Epithelial cell of prostate (primary cell): ENCODE measurements at places on chromosomes 6 and 20.

DNA sequence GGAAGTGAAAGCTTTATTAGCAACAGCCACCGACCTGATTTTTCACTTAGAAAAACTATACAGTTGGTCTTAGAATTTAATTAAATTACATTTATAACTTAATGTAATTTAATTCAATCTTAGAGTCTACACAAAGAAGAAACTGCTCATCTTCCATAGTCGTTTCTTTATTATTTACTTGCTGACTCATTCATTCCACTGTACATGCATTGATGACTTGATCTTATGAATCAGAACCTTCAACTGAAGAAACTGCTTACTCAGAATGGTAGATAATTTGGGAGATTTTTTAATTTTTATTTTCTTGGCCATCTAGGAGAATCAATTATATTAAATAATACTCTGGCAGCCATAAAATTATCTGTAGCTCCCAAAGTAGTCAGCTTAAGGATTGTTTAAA is 1021.6 kb upstream of the FLRT3 start:
- no peak for DNase-seq

DNA sequence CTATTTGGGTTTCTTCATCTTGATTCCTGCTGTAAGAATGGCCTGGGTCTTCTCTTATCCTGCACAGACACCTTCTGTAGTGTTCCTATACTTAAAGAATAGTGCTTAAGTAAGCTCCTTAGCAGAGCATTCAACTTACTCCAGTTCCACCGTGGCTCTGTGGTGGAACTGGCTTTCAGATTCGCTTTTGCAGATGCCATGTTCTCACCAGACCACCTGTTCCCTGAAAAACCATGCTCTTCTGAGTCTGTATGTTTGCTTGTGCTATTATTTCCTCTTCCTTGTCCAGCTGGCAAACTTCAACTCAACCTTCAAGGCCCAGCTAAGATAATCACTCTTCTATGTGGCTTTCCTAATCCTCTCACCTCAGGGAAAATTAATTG is 4.9 kb downstream of the ELMO2 start:
- DNase-seq = no peak

DNA sequence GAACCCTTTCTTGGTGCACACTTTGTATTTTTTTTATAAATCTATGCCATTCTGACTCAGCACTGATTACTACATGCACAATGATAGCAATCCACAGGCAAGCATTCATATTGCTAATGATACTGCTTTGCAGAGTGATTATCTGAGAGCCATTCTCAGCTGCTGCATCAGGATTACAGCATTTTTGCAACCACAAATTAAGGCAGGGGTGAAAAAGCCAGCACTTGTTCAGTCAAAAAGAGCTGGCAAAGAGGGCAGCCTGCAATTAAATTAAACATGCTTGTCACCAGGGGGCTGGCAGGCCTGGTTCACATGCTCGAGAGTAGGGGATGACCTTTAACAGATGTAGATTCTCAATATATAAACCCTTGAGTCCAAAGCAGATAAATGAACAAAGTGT is 40.7 kb upstream of the SLC17A4 start:
- no peak for DNase-seq

- no peak for DNase-seq
These were observed 249.4 kb downstream of the PTPRK start for GRCh38 chr6:128271011-128271410.

- no peak for DNase-seq
These were observed 18.9 kb downstream of the WRNIP1 start for GRCh38 chr6:2784061-2784460.

GRCh38 chr6:51738614-51739013 is 348.8 kb downstream of the PKHD1 start:
- DNase-seq = no peak

DNA sequence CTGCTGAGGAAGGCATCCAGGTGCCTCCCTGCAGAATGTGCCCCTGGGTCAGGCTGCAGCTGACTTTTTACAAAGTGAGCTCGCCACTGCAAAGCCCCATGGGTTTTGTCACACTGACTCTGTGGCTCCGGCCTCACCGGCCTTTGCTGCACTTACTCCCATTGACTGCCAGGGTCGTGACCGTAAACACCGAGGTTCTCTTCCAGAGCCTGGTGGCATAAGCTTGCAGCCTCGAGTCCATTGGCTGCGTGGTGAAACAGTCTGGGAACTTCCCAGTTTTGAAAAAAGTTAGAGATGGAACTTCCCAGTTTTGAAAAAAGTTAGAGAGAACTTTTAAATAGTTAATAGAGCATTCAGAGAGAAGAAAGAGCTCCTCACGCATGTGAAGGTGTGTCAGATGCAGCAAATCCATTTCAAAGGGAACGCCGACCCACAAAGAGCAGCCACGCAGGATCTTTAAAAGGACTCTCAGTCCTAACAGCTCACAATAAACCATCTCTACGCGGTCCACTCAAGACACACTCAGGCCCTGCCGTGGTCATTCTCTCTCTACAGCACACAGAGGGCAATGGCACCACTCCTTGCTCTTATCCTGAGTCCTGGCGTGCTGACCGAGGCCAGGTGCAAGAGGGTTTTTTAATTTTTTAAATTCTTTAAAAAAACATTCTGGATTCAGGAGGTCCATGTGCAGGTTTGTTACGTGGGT is 12.8 kb downstream of the RAMACL start:
- DNase-seq = no peak

- no peak for DNase-seq
These were observed 362 bp upstream of the TMX4 start for GRCh38 chr20:8019998-8020247.

- no peak for DNase-seq
These were observed 7.6 kb upstream of the HLA-DRA start for GRCh38 chr6:32432050-32432450.

GRCh38 chr6:113060664-113061063 is 713.5 kb downstream of the RFPL4B start:
- DNase-seq = no peak

DNA sequence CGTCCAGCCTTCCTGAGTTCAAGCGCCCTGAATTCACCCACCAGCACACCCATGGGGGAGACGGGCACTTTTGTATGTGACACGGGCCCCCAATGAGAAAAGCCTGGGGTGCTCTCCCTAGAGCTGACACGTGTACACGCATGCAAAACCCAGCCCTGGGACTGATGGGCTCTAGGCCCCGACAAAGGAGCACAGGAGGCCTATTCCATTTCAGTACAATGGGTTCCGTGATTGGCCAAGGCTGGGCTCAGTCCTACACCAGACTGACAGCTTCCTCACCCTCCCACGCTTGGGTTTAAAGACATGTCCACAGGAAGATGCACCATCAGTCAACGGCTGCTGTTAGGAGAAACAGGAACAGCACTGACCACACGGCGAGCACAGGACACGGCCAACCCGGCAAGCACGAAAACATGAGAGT is 8.8 kb downstream of the ZBTB46 start:
- DNase-seq = no peak

GRCh38 chr6:5068153-5068751 is 16.9 kb upstream of the PPP1R3G start:
- DNase-seq = no peak

DNA sequence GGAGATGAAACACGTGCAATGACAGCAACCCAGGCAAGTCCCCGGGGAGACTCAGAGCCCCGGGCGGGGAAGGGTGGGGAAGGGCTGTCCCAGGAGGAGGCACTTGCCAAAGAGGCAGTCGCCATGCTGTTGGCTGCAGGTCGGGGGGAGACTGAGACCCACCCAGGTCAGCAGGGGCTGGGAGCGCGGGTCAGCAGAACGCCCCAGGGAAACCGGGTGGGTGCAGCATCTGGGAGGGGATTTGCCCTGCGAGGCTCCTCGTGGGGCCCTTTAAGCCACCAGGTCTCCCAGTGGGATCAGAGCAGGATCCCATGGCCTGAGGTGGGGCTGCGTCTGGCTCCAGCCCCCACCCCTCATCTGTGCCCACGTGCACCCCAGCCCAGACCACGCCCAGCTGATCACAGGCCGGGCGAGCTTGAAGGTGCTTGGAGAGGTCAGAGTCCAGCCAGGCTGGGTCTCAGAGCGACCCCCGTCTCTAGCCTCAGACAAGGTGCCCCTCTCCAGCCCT is 65.5 kb downstream of the YTHDF1 start:
- DNase-seq = no peak
